T-helper 2 cell (primary cell): ENCODE measurements at places on chromosomes 2 and 18.

DNA sequence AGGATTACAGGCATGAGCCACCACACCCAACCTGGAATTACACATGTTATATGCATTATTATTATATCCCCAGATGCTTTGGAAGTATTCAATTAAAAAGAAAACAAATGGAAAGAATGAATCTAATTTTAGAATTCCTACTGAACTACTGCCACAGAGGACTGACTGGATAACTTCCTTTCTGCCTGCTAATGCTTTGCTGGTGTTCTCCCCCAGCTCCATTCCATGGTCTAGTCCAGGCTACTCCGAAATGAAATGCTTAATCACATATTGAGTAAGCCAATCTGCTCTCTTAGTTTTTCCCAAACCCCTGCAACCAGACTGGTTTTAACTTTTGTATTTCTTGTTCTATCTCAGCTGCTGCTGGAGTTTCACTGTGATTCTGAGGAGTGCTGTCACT is 519.1 kb downstream of the SOX11 start:
- no peak for DNase-seq

DNA sequence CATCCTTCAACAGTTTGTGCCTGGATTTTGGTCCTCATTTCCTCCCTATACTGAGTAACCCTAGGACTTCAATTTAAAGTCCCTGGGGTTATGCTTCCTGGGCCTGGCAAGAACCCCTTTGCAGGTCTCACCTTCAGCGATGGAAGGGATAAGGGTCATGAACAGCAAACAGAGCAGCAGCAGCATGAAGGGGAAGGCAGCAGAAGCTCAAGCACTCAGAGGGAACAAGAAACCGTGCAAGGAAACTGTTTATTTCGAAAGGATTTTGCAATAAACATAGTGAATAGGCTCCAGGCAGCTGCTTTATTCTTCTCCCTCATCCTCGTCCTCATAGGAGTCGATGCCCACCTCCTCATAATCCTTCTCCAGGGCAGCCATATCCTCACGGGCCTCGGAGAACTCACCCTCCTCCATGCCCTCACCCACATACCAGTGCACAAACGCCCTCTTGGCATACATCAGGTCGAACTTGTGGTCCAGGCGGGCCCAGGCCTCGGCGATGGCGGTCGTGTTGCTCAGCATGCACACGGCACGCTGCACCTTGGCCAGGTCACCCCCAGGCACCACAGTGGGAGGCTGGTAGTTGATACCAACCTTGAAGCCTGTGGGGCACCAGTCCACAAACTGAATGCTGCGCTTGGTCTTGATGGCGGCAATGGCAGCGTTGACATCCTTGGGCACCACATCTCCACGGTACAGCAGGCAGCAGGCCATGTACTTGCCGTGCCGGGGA is 2.8 kb upstream of the TUBA4B start:
- no peak for DNase-seq

DNA sequence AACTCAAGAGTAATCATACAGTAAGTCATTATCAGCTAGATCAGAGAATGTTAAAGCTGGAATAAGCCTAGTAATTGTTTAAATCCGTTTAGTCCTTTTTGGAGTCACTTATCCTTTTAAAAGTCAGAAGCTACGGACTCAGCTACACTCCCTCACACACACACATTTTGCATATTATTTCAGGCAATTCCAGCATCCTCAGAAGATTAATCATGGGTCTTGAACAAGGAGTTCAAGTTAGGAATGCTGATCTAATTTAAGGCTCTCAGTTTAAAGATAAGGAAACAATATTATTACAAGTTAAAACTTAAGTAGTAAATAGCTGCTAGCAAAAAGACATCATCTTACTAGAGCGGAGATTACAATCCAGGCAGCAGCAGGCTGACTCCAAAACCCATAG is 74.3 kb downstream of the GTF3C3 start:
- no peak for DNase-seq

- no peak for DNase-seq
Observed at GRCh38 chr2:110838657-110839384, 106.4 kb downstream of the ACOXL start.

- no peak for DNase-seq
Observed at GRCh38 chr2:77977471-77978063, 455.4 kb upstream of the LRRTM4 start.

- no peak for DNase-seq
Observed at GRCh38 chr18:56515522-56515921, 122.9 kb downstream of the TXNL1 start.

- no peak for DNase-seq
Observed at GRCh38 chr2:136572335-136572734, 193.0 kb upstream of the THSD7B start.

DNA sequence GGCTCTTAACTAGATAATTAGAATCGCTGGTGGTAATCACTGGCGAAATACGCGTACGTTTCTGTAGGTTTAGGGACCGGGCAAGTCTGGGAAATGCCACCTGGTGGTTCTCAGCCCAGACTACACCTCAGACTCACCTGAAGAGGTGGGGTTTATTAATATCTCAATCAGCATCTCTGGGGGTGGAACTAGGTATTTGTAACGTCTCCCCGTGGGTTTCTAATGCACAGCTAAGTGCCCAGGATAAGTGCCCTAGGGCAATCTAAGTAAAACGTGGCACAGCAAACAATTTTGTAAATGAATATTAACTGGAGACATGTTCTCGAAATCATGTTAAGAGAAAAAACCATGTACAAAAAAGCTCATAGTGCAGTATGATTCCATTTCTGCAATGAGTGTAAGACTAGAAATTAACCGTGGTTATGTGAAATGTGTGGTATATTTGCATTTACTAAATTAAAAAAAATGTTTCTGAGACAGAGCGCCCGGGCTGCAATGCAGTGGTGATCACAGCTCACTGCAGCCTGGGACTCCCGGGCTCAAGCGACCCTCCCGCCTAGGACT is 760 bp upstream of the CNOT11 start:
- DNase-seq, result peak; percentile 13

DNA sequence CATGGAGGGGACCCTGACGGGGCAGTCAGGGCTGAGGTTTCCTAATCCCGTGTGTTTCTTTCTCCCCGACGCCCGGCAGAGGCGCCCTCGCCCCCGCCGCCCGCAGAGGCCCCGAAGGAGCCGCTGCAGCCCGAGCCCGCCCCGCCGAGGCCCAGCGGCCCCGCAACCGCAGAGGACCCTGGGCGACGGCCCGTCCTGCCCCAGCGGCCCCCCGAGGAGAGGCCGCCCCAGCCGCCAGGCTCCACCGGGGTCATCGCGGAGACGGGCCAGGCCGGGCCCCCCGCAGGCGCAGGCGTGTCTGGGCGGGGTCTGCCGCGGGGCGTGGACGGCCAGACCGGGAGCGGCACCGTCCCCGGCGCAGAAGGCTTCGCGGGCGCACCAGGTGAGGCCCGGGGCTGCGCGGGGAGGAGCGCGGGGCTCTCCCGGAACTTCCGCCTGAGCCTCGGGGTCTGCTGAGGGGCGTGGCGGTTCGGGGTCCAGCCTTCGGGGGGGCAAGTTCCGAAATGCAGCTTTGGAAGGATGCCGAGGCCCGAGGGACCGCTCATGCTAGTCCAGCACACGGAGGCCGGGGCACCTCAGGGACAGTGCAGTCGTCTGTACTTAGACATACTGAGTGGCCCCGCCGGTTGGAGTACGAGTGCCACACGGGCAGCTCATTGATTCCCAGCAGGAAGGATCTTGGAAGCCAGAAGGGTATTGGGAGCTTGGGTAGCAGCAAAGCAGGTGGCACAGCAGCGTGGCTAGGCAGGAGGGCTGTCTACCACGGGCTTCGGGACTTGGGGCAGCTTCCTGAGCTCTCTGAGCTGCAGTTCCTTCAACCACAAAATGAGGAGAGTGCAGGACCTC is 60.1 kb downstream of the EMILIN2 start:
- peak; percentile 34 for DNase-seq

DNA sequence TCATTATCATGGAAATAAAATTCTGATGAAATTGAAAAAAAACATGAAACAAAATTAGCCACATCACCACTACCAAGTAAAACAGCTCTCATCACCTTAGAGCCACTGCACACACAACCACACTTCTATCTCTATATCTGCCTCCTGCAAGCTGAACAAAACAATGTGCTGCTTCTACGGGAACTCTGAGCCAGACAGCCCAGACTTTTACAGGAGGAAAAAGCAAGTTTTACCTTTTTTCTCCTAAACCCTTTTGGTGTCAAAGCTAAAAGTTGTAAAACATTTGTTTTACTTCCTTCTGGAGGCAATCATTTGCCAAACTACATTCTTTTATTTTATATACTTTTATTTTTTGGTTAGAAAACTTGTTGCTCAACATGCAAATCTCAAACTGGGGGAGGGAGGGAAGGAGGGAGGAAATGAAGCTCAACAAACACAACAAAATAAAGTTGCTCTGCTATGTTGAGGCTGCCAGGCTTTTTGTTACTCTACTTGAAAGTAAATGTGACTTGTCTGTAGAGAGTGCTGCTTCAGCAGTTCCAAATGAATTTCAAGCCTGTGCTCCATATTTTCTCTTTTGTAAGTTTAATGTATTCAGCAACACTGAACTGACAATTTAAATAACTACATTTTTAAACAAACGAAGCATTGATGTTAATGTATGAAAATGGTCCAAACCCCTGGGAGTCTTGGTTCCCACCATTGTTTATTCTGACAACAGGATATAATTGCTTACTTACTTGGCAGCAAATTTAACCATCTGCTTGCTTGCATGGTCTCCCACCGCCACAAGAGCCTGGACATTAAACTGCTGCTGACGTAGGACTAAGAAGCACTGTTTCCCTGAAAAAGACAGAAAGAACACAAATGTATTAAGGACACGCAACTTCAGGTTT is 24.5 kb downstream of the DARS1 start:
- no peak for DNase-seq
